ENCODE measurements at places on chromosomes 1 and 21.

GRCh38 chr1:175209493-175209921 lies 16.9 kb upstream of the KIAA0040 start:
- DNase-seq, result no peak

- DNase-seq, result no peak
These were observed 77.6 kb upstream of the SAMD13 start for GRCh38 chr1:84223751-84224432.

GRCh38 chr1:19035377-19036040 lies 79.0 kb upstream of the IFFO2 start:
- no peak for DNase-seq

DNA sequence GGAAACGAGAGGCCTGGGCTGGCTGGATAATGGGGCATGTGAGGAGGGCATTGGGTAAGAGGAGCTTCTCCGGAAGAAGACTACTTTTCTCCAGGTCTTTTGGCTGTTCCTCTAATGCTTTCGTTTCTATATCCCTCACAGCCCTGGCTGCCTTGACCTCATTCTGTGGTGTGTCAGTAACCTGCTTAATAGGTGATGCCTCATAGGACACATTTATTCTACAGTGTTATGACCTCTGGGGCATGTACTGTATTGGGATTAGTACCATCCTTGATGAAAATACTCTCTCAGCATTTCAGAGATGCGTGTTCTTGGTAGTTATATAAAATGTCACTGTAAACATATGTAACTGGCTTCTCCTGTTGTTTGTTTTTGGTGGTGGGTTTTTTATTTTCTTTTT lies 40.1 kb downstream of the PGM1 start:
- no peak for DNase-seq

DNA sequence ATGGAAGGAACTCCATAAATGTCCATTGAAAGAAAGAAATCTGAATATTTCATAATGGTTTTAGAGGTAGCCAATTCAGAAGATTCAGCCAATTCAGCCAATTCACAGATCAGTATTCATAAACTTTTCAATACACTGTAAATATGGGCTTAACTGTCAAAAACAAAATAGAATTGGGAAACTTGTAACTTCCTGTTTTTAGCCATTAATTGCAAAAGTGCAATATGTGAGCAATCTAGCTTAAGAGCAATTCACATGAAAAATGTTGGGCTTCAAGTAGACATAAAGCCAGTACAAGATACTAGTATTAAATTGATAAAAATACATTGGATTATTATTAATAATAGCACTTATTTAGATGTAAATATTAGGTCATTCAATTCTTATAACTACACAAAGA lies 27.5 kb upstream of the PLPPR4 start:
- DNase-seq, result no peak

DNA sequence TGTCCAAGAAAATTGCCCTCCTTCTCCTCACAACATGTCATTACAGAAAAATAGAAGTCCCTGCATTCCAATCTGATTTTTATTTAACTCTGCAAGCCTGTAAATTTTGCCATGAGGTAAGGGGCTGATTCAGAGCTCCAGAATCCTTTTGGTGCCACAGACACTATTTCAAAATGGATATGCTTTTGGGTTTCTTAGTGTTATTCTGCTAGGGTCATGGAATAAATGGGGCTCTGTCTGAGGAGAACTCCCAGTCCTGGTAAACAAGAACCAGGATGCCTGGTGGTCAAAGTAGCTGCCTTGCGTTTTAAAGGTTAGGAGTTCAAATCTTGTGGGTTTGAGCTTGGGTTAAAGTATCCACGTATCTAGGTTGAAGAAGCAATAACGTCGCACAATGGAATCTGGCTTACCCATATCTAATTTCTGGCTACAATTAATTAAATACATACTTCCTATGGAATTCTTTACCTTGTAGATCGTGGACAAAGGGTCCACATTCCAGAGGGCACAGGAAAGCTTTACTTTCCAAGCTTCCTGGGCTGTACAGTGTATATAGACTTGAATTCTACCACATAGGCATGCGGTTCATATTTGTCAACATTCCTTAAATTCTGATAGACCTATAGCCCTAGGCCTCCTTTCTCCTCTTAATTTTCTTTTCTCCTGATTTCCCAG lies 98.0 kb upstream of the CDC42BPA start:
- DNase-seq, result no peak

DNA sequence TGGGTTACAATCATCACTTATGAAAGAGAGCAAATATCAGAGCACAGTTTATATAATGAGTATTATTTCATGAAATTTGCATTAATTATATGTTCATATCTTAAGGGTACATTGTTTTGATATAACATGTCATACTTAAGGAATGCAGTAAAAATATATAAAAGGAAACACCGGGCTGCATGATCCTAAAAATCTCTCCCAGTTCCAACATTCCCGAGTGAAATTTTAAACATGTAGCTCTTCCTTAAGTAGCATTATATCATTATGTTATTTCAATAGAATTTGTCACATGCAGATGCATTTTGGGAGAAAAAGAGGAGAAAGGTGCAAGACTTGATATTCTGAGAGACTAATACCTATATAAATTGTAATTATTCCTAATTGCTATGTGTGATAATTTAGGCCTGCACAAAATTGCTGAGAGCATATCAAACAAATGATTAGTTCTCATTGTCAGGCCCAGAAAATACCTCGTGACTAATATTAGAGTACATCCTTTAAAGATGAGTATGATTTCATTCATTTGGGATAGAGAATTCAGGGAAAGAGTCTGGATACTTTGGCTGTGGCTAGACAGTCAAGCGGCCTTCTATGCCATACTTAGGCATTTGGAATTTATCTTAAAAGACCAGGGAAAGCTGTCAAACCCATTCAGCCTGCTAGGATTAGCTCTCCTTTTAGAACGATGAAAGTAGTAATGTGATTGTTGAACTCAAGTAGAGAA lies 86.8 kb downstream of the ADGRL2 start:
- DNase-seq, result no peak

DNA sequence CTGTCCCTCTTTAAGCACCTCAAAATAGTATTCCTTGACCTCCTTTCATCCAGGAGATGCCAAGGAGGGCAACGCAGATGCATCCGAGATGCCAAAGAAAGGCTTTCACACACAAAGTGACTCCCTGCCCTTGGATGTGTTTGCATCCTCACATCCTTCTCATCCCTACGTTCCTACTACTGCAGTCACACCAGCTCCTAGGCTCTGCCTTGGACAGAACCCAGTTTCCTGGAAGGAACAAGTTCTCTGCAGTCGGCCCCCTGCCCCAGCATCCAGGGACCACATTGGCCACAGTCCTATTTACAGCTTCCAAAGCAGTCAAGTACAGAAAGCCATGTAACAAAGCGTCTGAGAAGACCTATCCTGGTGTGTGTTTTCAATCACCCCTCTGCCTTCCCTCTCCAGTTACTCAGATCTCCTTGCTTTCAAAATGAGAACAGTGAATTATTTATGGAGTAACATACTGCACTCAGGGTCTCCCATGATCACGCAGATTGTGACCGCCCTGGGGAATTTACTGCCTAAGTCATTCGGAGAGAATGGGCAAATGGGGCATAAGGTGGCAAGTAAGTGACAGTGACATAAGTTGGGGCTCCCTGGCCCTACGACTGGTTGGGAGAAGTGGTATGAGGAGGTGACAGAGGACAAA lies 21.8 kb upstream of the SRP9 start:
- DNase-seq, result no peak

- DNase-seq, result no peak
These were observed at the start of gene GJA4 for GRCh38 chr1:34792868-34793727. TSS of gene GJA4 (plus strand) at chr1:34792999. CDS start at chr1:34794214, 1,215 bp downstream.

GRCh38 chr1:101723415-101723814 lies 273.3 kb downstream of the OLFM3 start:
- no peak for DNase-seq
